Left cardiac atrium (tissue), 4 donors: ENCODE measurements at places on chromosomes 7 and 10. TPM values are rescaled to one million over a fixed set of nuclear protein-coding genes. Genes with fewer than 3 reads are reported as not detected.

DNA sequence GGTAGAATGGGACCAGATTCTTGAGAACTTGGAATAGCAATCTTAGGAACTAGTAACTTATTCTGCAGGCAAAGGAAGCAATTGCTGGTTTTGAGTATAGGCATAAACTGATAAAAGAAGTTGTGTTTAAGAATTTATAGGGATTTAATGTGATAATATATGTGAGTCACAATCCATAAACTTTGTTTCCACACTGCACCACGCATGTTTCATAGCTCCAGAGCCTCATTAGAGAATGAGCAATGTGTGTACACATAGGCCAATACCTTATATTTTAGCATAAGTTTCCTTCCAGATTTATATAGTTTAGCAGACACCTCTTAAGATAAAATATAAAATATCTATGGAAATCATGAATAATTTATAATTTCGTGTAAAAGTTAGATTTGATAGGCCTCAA, 175.5 kb upstream of the SEMA3A start:
- DNase-seq: no peak

ASZ1 gene
- total RNA-seq: not detected

ASB15 gene
- total RNA-seq: 34.3 TPM

GRCh38 chr10:1372212-1372611, 316.0 kb downstream of the WDR37 start:
- DNase-seq: no peak
